Regular cardiac myocyte (primary cell): ENCODE measurements at places on chromosomes 6 and 20. TPM values are rescaled to one million over a fixed set of nuclear protein-coding genes. Genes with fewer than 3 reads are reported as not detected.

PRICKLE4 gene
- total RNA-seq, result 0.19 and 0.56 TPM in 2 replicates

ZNF311 gene
- total RNA-seq, result 0.96 and 2.3 TPM in 2 replicates

HCRTR2 gene
- total RNA-seq, result not detected in 2 replicates

SPTLC3 gene
- total RNA-seq, result 3.1 and 5.9 TPM in 2 replicates

ID4 gene
- total RNA-seq, result 14.1 and 27.0 TPM in 2 replicates

AVP gene
- total RNA-seq, result not detected in 2 replicates

FAM83D gene
- 3.7 and 32.2 TPM in 2 replicates for total RNA-seq

FAM162B gene
- 19.9 and 23.7 TPM in 2 replicates for total RNA-seq

ADGB gene
- not detected in 2 replicates for total RNA-seq

HLA-DQA1 gene
- total RNA-seq, result not detected in 2 replicates

MAFB gene
- total RNA-seq, result under 0.01 and 0.19 TPM in 2 replicates

CST4 gene
- total RNA-seq, result 0.77 and 1.7 TPM in 2 replicates

SEL1L2 gene
- not detected in 2 replicates for total RNA-seq

MMP24 gene
- 0.38 and 0.56 TPM in 2 replicates for total RNA-seq

FRS3 gene
- total RNA-seq, result 0.56 and 0.77 TPM in 2 replicates

SAMD3 gene
- total RNA-seq, result 26.5 and 28.8 TPM in 2 replicates

AGER gene
- 0.56 and 0.58 TPM in 2 replicates for total RNA-seq

TMEM244 gene
- not detected in 2 replicates for total RNA-seq

PI3 gene
- total RNA-seq, result not detected in 2 replicates

TRIM10 gene
- under 0.01 TPM in 1 of 2 replicates, not detected in the other for total RNA-seq

KCNQ2 gene
- 0.19 TPM in 1 of 2 replicates, not detected in the other for total RNA-seq

CFAP206 gene
- total RNA-seq, result 0.38 and 1.4 TPM in 2 replicates

ESR1 gene
- total RNA-seq, result 0.77 and 1.1 TPM in 2 replicates

ZSCAN23 gene
- 1.9 and 3.9 TPM in 2 replicates for total RNA-seq

PMEPA1 gene
- total RNA-seq, result 1.5 and 4.8 TPM in 2 replicates

MYLK4 gene
- total RNA-seq, result 0.19 and 0.28 TPM in 2 replicates

PPP1R3G gene
- total RNA-seq, result 1.7 and 8.7 TPM in 2 replicates

LHFPL5 gene
- total RNA-seq, result not detected in 2 replicates

ANKRD66 gene
- total RNA-seq, result not detected in 2 replicates

ADGRG6 gene
- total RNA-seq, result 1.3 and 2.8 TPM in 2 replicates

RIPOR3 gene
- total RNA-seq, result 5.4 and 13.2 TPM in 2 replicates

ABHD16B gene
- total RNA-seq, result not detected in 2 replicates

SLC32A1 gene
- under 0.01 TPM in 1 of 2 replicates, not detected in the other for total RNA-seq

ZC2HC1B gene
- not detected in 2 replicates for total RNA-seq

TAAR2 gene
- total RNA-seq, result not detected in 2 replicates

HLA-DOB gene
- total RNA-seq, result under 0.01 and 0.28 TPM in 2 replicates

METTL24 gene
- total RNA-seq, result under 0.01 and 0.85 TPM in 2 replicates
